ENCODE measurements at places on chromosomes 2 and 18.

DNA sequence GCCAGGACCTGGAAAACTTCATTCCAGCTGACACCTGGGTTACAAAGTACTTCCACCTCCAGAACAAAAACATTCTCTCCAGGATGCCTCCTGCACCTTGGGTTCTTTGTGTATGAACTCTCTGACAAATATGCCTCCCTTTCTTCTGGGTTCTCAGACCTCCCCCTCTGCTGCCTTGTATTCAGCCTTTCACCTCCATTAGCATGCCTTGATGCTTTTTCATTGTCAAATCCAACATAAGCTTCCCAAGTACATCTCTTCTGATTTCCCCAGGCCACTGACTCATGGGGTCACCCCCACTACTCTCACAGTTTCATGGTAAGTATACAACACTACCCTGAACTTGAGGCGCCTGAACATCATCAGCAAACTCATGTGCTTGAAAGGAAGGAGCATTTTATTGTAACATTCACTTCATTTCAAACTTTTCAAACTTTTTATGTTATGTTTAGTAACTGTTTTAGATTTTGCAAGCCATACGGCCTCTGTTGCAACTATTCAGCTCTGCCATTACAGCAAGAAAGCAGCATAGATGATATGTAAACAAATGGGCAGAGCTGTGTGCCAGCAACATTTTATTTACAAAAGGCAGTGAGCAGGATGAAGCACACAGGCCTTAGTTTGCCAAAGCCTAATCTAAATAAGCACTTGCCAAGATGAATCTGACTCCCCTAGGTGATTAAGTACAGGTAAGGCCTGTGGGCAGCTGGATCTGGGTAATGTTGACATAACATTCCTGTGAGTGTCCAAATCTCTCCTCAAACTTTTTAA, 32.5 kb upstream of the MRPS9 start:
- no peak for DNase-seq
- H3K27ac ChIP-seq, result no peak overlapping the region
- H3K27me3 ChIP-seq, result no peaks in the 10 kb centered on the region
- H3K36me3 ChIP-seq, result no peaks in the 10 kb centered on the region
- no peak overlapping the region for H3K4me3 ChIP-seq
- H3K4me1 ChIP-seq, result no peaks in the 10 kb centered on the region

DNA sequence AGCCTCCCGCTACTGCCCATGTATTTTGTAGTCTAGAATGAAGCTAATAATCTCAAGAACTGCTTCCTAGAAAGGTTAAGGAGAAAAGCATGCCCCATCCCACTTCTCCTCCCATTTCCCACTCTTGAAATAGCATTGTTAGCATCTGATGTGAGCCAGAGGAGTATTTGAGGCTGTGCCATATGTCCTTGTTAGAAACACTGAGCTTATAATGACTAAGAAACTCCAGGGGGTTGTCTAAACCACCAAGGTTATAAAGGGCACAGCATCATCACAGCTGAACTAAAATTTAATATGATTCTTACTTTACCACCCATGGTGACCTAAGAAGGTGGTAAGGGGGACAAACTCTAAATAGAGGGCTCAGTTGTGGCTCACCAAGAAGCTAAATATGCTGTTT, 16.6 kb downstream of the TSPYL6 start:
- H3K4me3 ChIP-seq, result no peak overlapping the region
- no peaks in the 10 kb centered on the region for H3K36me3 ChIP-seq
- no peaks in the 10 kb centered on the region for H3K4me1 ChIP-seq
- H3K27me3 ChIP-seq, result no peaks in the 10 kb centered on the region

DNA sequence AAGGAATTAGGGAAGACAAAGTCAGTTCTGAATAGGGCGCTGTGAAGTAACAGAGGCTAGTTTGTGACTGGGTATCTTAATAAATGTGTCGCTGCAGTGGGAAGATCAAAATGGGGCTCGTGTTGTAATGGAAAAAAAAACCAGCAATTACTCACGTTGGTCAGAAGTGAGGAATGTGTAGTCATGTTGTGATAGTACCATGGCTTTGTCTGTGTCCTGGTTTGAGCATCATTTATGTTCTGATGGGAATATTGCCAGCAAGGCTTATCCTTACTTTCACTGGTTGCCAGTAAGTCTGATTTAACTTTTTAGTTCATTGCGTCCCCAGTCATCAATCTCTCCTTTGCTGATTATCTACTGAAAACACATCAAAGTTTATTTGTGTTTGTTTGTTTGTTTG, 467.6 kb downstream of the NYAP2 start:
- H3K27ac ChIP-seq, result no peak overlapping the region
- no peaks in the 10 kb centered on the region for H3K27me3 ChIP-seq
- no peaks in the 10 kb centered on the region for H3K4me1 ChIP-seq

GRCh38 chr2:16008856-16009255, 68.5 kb downstream of the MYCN start:
- no peaks in the 10 kb centered on the region for H3K36me3 ChIP-seq
- DNase-seq, result no peak
- no peak overlapping the region for H3K27ac ChIP-seq
- peaks cover 10% of the 10 kb centered on the region for H3K4me1 ChIP-seq
- H3K27me3 ChIP-seq, result peaks cover 4% of the 10 kb centered on the region

DNA sequence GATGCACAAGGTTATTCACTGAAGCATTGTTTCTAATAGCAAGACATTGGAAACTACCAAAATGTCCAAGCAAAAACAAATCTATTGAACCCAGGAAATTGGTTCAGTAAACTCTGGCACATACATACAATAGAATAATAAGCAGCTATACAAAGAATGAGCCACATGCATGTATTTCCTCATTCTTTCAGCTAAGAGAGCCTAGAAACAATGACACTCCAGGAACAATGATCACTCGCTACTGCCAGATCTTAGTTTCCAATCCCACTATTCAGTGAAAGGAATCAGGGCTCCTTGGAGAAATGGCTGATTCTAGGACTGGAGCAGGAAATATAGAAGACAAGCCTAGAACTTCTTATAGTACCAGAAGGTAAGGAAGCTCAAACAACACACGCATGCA, 221.9 kb upstream of the AGAP1 start:
- no peaks in the 10 kb centered on the region for H3K36me3 ChIP-seq
- H3K4me3 ChIP-seq, result no peak overlapping the region
- H3K27me3 ChIP-seq, result no peaks in the 10 kb centered on the region
- H3K4me1 ChIP-seq, result no peaks in the 10 kb centered on the region

DNA sequence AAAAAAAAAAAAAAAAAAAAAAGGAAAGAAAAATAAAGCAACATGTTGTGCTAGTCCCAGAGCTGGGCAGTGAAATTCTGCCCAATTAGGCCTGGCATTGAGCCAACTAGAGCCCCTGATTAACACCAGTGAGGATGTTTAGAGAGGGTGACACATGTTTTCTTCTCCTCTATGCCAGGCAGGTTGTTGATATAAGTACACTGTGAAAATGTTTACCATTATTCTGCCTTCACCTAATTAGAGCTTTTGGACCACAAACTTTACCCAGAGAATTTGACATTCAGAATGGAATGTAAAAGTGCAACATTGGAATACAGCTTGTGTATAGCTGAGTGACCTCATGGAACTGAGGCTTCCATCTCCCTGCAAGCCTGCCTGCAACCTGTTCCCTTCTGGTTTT, 95.9 kb upstream of the MSH2 start:
- H3K4me1 ChIP-seq, result peaks cover 6% of the 10 kb centered on the region
- no peak overlapping the region for H3K4me3 ChIP-seq
- H3K27me3 ChIP-seq, result no peaks in the 10 kb centered on the region
- H3K36me3 ChIP-seq, result no peaks in the 10 kb centered on the region
- DNase-seq, result no peak
- no peak overlapping the region for H3K27ac ChIP-seq

DNA sequence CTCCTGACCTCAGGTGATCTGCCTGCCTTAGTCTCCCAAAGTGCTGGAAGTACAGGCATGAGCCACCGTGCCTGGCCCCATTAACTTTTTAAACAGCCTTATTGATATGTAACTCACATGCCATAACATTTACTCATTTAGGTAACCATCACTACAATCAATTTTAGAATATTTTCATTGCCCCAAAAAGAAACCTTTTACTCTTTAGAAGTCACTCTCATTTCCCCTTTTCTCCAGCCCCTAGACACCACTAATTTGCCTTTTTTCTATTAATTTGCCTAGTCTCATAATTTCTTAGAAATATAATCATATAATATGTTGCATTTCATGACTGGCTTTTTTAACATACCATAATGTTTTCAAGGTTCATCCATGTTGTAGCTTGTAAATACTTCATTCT, 57.2 kb upstream of the TACR1 start:
- H3K27ac ChIP-seq, result no peak overlapping the region
- DNase-seq, result no peak
- no peaks in the 10 kb centered on the region for H3K4me1 ChIP-seq
- no peaks in the 10 kb centered on the region for H3K27me3 ChIP-seq

DNA sequence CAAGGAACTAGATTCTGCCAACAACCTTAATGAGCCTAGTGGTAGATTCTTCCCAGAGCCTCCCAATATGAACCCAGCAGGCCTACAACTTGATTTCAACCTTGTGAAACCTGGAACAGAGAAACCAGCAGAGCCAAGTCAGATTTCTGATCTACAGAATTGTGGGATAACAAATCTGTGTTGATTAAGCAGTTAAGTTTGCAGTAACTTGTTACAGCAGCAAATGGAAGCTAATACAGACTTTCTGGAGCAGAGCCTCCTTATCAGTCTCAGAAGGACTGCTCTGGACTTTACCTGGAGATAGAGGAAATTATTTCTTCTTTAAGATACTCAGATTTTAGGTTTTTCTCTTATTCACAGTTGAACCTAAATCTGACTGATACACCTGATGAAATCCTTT, 225.5 kb downstream of the DYM start:
- no peak overlapping the region for H3K27ac ChIP-seq
- no peak overlapping the region for H3K4me3 ChIP-seq
- H3K4me1 ChIP-seq, result no peaks in the 10 kb centered on the region
- no peak for DNase-seq

- H3K36me3 ChIP-seq, result no peaks in the 10 kb centered on the region
- no peak overlapping the region for H3K27ac ChIP-seq
- DNase-seq, result no peak
- H3K27me3 ChIP-seq, result no peaks in the 10 kb centered on the region
- no peaks in the 10 kb centered on the region for H3K4me1 ChIP-seq
These were observed 398.1 kb downstream of the TNS1 start for GRCh38 chr2:217604527-217605194.

DNA sequence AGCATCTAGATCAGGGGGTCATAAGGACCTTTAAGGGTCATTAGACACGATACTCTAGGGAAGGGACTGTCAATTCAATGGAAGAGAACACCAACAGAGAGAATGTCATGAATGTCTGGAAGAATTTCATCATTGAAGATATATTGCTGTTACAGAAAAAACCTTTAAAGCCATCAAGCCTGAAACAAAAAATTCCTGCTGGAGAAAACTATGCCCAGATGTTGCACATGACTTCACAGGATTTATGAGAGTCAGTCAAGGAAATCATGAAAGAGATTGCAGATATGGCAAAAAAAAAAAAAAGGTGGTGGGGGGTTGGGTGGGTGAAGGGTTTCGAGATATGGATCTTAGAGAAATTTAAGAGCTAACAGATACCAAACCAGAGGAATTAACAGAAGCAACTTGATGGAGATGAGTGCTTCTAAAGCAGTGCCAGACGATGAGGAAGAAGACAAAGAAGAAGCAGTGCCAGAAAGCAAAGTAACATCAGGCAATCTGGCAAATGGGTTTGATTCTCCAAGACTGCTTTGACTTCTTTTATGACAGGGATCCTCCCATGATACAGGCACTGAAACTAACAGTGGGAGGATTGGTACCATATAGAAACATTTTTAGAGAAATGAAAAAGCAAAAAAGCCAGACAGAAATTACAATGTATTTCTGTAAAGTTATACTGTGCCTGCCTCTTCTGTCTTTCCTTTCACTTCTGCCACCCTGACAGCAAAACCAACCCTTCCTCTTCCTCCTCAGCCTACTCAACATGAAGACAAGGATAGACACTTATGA, 28.5 kb downstream of the MAP4K3 start:
- no peaks in the 10 kb centered on the region for H3K36me3 ChIP-seq
- H3K4me3 ChIP-seq, result no peak overlapping the region
- DNase-seq, result no peak
- no peak overlapping the region for H3K27ac ChIP-seq

DNA sequence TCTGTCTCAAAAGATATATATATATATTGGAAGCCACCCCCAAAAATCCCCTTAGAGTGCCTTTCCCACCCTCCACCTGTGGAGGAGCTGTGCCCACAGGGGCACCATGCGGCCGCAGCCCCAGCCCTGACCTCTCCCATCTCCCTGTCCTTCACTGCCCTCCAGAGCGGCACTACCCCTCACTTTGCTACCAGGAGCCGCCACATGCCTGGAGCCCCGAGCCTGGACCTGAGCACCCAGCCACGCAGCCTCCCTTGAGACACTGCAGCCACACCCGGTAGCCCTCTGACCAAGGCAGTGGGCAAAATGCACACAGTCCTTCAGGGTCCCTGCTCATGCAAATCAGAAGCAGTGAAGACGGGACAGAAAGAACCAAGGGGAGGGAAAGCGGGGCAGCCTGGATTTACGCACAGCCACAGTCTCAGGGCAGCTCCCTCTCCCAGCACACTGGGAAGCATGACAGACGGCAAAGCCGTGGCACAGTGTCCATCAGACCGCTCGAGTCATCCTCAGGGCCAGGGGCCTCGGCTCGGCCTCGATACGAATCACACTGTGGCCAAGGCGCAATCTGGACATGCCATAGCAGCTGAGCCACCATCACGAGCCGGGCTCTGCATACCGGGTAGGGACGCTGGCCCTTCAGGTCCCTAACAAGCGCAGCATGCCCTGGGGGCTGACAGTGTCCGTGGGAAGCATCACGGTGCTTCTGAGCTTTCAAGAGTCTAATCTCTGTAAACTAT, 10.1 kb downstream of the HDAC4 start:
- DNase-seq, result no peak
- H3K27ac ChIP-seq, result no peak overlapping the region
- no peak overlapping the region for H3K4me3 ChIP-seq
- no peaks in the 10 kb centered on the region for H3K36me3 ChIP-seq
- peaks cover 2% of the 10 kb centered on the region for H3K4me1 ChIP-seq

- no peak overlapping the region for H3K27ac ChIP-seq
- H3K36me3 ChIP-seq, result no peaks in the 10 kb centered on the region
- no peak for DNase-seq
- no peak overlapping the region for H3K4me3 ChIP-seq
These were observed 7.1 kb downstream of the MREG start for GRCh38 chr2:216006164-216006663.

- no peak for DNase-seq
- H3K27ac ChIP-seq, result no peak overlapping the region
- H3K36me3 ChIP-seq, result no peaks in the 10 kb centered on the region
- no peaks in the 10 kb centered on the region for H3K27me3 ChIP-seq
These were observed 814.5 kb downstream of the CBLN2 start for GRCh38 chr18:71729611-71730010.

- H3K36me3 ChIP-seq, result no peaks in the 10 kb centered on the region
- DNase-seq, result no peak
- H3K27me3 ChIP-seq, result no peaks in the 10 kb centered on the region
- H3K27ac ChIP-seq, result no peak overlapping the region
- H3K4me1 ChIP-seq, result no peaks in the 10 kb centered on the region
- H3K4me3 ChIP-seq, result no peak overlapping the region
These were observed 1073.9 kb upstream of the CDH2 start for GRCh38 chr18:29250843-29251242.

- H3K36me3 ChIP-seq, result no peaks in the 10 kb centered on the region
- peaks cover 3% of the 10 kb centered on the region for H3K4me1 ChIP-seq
- no peak overlapping the region for H3K27ac ChIP-seq
These were observed 5.3 kb upstream of the MBP start for GRCh38 chr18:77137851-77138250.
